ENCODE measurements at places on chromosomes 2 and 18.

DNA sequence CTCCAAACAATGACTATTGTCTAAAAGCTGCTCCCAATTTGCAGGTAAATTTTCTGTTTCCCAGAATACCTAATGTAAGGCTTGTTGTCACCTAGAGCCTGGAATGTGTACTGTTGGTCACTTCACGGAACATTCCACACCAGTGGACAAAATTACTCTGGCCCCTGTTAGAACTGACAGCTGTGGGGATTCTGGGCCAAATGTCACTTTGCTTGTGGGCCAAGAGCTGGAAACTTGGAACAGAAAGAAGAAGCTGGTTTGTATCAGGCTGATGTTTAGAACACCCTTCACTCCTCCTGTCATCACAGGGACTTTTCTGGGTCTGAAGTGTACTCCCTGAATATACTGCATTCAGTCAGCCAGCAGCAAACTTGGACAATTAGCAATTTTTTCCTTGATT, 495.6 kb upstream of the SYT4 start:
- no peak overlapping the region for H3K27ac ChIP-seq
- H3K27me3 ChIP-seq, result no peaks in the 10 kb centered on the region
- H3K36me3 ChIP-seq, result no peaks in the 10 kb centered on the region
- H3K4me1 ChIP-seq, result peaks cover 10% of the 10 kb centered on the region

- H3K4me3 ChIP-seq, result no peak overlapping the region
- no peaks in the 10 kb centered on the region for H3K36me3 ChIP-seq
- DNase-seq, result no peak
- no peak overlapping the region for H3K27ac ChIP-seq
- H3K4me1 ChIP-seq, result no peaks in the 10 kb centered on the region
Measured at GRCh38 chr2:158378926-158379325, 77.6 kb downstream of the CCDC148 start.

DNA sequence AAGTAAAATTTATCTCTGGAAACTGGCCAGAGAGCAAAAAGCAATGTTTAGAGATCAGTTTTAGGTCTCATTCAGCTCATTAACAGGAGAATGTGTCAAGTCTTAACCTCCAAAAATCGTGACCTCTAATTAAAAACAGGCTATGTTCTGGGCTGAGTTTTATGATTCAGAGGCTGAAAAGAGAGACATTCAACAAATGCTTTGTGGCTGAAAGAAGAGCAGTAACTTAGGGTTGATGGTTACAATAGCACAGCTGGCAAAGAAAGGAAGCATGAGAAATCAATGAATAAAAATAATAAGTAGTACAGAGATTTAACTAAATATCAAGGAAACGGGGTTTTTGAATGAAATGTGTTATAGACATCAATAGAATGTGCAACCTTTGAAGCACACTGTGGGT, 13.1 kb downstream of the TGIF1 start:
- H3K27me3 ChIP-seq, result no peaks in the 10 kb centered on the region
- DNase-seq, result no peak
- H3K4me1 ChIP-seq, result no peaks in the 10 kb centered on the region
- H3K4me3 ChIP-seq, result no peak overlapping the region
- peaks cover 21% of the 10 kb centered on the region for H3K36me3 ChIP-seq

GRCh38 chr2:240810199-240810598, 9.8 kb downstream of the KIF1A start:
- H3K27me3 ChIP-seq, result no peaks in the 10 kb centered on the region
- no peak overlapping the region for H3K27ac ChIP-seq
- no peaks in the 10 kb centered on the region for H3K4me1 ChIP-seq
- DNase-seq, result no peak
- H3K4me3 ChIP-seq, result no peak overlapping the region

- H3K4me1 ChIP-seq, result no peaks in the 10 kb centered on the region
- no peaks in the 10 kb centered on the region for H3K36me3 ChIP-seq
- no peaks in the 10 kb centered on the region for H3K27me3 ChIP-seq
- no peak overlapping the region for H3K27ac ChIP-seq
- H3K4me3 ChIP-seq, result no peak overlapping the region
- DNase-seq, result no peak
Measured at GRCh38 chr2:53632126-53632460, 135.5 kb upstream of the CHAC2 start.

All from lung (tissue), 17 donors.